Amygdala (tissue), 56 donors: ENCODE measurements at places on chromosomes 4 and X.

DNA sequence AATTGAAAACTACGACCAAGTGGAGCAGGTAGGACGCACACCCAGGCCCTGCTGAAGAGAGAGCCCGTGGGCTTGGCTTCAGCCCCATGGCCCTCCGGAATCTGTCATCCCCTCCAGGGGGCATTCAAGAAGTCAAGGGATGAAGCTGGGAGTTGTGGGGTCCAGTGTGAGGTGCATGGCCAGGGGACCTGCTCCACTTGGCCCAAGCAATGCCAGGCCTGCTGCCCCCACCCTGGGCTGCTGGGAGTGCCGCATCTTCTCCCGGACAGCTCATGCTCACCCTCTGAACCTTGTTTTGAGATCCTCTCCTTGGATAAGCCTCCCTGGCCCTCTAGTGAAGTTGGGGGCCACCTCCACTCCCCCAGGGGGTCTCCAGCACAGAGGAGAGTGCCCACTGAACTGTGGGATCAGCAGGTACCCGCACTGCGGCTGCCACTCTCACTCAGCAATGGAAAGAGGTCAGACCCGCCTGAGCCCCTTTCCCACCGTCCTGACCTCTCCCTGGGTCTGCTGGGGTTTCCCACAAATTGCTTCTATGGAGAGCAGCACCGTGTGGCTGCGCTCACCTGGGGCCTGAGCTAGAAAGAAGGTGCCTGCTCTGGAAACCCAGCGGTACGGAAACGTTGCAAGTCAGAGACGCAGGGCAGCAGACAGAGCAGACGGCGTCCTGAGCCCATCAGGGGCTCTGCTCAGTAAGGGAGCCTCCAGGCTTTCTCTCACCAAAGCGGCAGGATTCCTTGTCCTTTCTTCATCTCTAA lies 5.0 kb upstream of the ABLIM2 start:
- DNase-seq, result no peak

DNA sequence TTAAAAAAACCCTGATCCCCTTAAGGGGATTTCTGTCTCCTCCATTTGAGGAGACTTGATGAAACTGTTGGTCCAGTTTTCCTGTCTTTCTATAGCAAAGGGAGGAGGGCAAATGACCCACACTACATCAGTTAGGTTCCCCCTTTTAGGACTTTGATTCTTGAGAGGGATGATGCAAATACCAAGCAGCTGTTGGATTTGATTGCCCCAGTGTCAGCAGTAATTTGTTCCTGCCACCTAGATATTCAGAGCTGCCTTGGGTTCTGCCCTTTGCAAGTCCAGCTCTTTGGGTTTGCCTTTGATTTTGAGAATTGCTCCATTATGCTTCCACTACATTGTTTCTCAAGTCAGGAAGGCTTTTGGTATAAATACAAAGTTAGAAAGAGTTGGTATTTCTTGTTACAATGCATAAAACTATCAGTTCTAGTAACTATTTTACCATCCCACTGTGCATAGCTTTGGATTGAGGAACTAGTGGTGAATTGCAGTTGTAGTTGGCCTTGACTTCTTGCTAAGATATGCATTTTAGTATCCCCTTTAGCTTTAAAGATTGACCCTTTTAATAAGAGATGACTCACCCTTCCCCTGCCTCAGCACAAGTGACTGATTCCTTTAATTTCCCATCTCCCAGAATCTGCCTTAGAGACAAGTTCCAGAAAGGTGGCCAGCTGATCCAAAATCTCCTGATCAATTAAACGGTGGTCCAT lies 24.3 kb upstream of the ZNF330 start:
- no peak for DNase-seq

DNA sequence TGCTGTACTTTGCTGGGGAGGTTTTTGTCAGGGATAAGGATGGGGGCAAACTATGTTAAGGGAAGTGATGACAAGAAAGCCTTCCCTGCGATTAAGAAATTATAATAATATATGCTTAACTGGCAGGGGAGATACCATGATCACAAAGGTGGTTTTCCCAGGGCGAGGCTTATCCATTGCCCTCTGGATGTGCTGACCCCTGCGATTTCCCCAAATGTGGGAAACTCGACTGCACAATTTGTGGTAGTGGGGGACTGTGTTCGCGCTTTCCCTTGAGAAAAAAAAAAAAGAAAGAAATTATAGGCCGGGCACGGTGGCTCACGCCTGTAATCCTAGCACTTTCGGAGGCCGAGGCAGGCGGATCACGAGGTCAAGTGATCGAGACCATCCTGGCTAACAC lies 24.5 kb downstream of the SLC25A43 start:
- DNase-seq, result no peak

GRCh38 chrX:69615779-69616456 lies at the start of gene EDA:
EDA (plus strand) TSS chrX:69616113.
- peak; percentile 79 for DNase-seq

DNA sequence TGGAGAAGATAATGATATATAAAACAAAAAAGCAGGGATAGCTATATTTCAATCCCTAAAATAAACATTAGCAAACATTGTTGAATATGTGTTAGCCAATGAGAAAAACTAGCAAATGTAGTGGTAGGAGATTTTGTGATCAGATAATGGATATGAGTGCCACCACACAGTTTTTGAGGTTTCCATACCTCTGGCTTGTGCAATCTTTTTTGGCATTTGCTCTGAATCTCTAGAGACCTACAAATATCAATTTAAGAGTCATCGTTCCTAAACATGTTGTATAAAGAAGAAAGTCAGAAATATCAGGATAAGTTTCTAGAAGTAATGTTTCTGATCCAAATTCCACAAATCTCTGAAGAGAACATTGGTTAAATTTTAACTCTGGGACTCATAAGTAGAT lies 308.7 kb downstream of the PDGFC start:
- no peak for DNase-seq

- no peak for DNase-seq
These were observed 206.6 kb downstream of the SPRY1 start for GRCh38 chr4:123603165-123603564.

- DNase-seq, result no peak
These were observed 75.2 kb downstream of the COQ2 start for GRCh38 chr4:83209419-83209818.

DNA sequence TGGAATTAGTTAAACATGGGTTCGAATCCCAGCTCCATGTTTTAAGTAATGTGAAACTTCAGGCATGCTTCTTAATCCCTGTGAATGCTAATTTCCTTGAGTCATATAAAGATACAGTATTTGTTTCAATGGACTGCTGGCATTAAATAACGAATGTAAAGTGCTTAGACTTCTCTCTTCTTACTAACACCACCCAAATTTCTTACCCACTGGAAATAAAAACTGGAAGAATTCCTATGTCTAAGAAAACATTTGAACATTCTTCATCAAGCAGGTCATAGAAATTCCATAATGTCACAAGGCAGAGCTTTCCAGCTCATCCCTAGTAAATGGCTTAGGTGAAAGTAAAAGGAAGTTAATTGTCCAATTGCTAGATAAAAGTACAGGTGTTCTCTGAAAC lies 172.5 kb downstream of the ANK2 start:
- DNase-seq, result no peak

GRCh38 chr4:183342541-183343533 lies 20.6 kb upstream of the CLDN24 start:
- peak; percentile 10 for DNase-seq
